Cardiac muscle cell (in vitro differentiated cells and primary cell): ENCODE measurements at places on chromosomes 16 and 17. TPM values are rescaled to one million over a fixed set of nuclear protein-coding genes. Genes with fewer than 3 reads are reported as not detected.
A peak's percentile ranks its signal among the peaks of the same experiment; 100 is the strongest.

Gene DNAH3
- 0.39 TPM in 1 of 2 replicates, not detected in the other for total RNA-seq

DNA sequence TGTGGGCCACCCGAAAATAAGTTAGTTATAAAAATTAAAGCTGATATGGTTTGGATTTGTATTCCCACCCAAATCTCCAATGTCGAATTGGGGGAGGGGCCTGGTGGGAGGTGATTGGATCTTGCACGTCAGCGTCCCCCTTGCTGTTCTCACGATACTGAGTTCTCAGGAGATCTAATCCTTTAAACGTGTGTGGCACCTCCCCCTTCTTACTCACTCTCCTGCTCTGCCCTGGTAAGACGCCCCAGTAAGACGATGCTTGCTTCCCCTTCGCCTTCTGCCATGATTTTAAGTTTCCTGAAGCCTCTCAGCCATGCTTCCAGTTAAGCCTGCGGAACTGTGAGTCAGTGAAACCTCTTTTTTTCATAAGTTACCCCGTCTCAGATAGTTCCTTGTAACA lies 35.4 kb downstream of the SYCE1L start:
- no peak for DNase-seq

Gene TBC1D28
- not detected in 2 replicates for total RNA-seq

Gene CDH8
- total RNA-seq = 12.9 and 14.3 TPM in 2 replicates

DNA sequence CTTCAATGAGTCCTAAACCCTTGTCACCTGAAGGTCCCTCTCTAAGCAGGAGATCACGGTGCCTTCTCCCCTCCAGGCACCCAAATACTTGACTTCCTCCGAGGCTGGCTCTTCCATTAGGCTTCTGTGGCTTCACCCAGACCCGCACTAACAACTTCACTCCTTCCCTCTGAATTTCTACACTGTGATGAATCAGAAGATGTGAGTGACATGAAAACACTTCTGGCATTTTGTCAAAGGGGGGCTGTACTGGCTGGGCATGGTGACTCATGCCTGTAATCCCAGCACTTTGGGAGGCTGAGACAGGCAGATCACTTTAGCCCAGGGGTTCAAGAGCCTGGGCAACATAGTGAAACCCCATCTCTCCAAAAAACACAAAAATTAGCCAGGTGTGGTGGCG lies 72.6 kb upstream of the CNEP1R1 start:
- no peak for DNase-seq

DNA sequence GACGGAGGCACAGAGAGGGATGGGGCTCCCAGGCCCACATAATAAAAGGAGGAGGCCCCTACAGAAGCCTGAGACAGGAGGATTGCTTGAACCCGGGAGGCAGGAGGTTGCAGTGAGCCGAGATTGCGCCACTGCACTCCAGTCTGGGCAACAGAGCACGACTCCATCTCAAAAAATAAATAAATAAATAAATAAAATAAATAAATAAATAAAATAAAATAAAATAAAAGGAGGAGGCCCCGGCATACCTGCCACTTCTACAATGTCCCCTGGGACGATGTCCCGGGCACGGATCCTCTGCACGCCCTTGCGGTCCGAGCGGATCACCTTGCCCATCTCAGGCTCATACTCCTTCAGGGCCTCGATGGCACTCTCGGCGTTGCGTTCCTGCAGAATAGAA lies 13.2 kb downstream of the ATP2A3 start:
- DNase-seq = no peak

DNA sequence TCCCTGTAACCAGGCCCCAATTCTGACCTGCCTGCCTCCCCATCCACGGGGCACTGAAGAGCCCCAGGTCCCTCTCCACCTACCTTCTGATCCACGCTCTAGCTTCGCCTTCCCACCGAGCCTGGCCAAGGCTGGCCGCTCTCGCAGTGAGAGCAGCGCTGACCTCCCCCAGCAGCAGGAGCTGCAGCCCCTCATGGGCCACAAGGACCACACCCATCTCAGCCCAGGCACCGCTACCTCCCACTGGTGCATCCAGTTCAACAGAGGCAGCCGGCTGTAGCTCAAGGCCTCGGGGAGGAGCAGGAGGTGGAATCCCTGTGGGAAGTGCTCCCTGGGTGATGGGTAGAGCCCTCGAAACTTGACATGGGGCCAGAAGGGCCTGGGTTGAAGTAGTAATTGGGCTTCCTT lies 8.4 kb upstream of the PLEKHG4 start:
- no peak for DNase-seq

- no peak for DNase-seq
These were observed 4.3 kb downstream of the RHBDF1 start for GRCh38 chr16:67884-68789.

- no peak for DNase-seq
These were observed 33.8 kb downstream of the MAP1LC3B start for GRCh38 chr16:87425941-87426340.

GRCh38 chr16:12206098-12206748 lies 229.7 kb downstream of the SNX29 start:
- no peak for DNase-seq

- peak; percentile 46 for DNase-seq
These were observed 8.9 kb upstream of the TIMP2 start for GRCh38 chr17:78933959-78934568.

- DNase-seq = no peak
These were observed 14.4 kb downstream of the SLFN5 start for GRCh38 chr17:35257208-35257659.

DNA sequence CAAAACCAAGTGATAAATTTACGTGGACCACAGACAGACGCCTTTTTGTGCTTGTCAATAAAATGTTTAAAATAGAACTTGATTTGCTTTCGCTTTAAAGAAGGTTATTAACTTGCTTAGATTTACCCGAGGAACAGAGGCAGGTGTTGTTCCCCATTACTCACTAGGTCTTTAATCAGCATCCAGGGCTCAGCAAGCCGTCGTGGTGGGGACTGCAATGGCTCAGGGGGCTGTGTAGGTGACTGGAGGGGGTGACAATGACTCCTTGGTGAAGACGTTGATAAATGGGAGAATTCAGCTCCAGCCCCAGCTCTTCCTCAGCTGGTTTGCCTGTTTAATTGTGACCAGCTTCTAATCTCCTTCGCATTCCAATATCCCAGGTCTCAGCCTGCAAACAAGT lies 231.4 kb downstream of the TMEM114 start:
- DNase-seq = no peak

Gene MYLK3
- total RNA-seq = 203 and 211 TPM in 2 replicates

DNA sequence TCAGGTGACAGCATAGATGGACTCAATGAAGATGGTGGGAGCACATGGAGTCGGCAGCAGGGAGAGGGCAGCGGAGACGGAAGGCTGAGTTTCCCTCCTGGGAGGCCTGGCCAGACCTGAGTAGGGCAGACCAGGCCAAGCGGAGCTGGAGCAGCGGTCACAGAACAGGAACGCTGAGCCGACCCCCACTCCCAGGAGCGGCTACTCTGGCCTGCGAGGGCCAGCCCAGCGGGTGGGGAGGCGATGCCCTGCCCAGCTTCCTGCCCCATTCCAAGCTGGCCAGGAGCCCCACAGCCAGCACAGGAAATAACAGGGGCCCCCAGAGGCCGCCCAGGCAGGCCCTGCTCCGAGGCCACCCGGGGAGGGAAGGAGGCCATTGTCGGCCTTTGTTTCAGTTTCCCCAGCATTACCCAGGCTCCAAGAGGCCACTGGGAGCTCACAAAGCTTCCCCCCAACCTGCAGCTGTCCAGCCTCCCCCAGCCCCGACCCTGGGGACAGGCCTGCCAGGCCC lies 79.8 kb downstream of the ZNF423 start:
- peak; percentile 62 for DNase-seq

- DNase-seq = no peak
These were observed 1.9 kb downstream of the HS3ST2 start for GRCh38 chr16:22815863-22816262.

Gene FBXO39
- not detected in 2 replicates for total RNA-seq
